ENCODE measurements at places on chromosomes 13 and 19. TPM values are rescaled to one million over a fixed set of nuclear protein-coding genes. Genes with fewer than 3 reads are reported as not detected.

Gene POLR2I
- 90.1 TPM for total RNA-seq

Gene LIM2
- total RNA-seq, result not detected

Gene HSD17B14
- total RNA-seq, result 2.0 TPM

Gene LCP1
- total RNA-seq, result 44.4 TPM

Gene OR7G2
- not detected for total RNA-seq

Gene OR10H2
- not detected for total RNA-seq

Measured in NCI-H460 (cell line).